ENCODE measurements at places on chromosomes 6 and 20.
A peak's percentile ranks its signal among the peaks of the same experiment; 100 is the strongest.

DNA sequence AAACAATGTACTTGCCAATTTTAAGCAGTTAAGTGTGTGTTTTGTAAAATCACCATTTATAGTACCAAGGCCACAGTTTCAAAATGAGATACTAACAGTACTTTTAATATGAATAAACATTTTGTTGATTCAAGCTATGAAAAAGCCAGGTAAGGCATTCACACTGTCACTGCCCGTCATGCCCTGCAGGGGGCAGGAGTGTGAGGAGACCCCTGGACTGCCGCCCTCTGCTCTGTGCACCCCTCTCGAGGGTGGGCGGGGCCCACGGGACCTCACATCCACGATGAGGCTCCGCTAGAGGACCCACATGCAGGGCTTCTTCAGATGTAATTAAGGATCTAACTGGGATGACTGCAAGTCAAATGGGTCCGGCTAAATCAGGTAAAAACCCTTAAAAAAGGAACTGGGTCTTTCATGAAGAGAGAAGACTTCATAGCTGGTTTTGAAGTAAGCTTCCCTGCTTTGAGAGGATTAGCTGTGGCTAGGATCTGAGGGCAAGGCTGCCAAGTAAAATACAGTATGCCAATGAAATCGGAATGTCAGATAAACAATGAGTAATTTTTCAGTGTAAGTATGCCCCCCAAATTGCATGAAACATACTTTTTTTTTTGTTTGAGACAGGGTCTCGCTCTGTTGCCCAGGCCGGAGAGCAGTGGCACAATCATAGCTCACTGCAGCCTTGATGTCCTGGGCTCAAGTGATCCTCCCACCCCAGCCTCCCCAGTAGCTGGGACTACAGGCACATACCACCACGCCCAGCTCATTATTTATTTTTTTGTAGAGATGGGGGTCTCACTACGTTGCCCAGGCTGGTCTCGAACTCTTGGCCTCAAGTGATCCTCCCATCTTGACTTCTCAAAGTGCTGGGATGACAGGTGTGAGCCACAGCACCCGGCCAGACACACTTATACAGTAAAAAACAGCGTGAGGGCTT, 18.7 kb downstream of the DIDO1 start:
- no peak for DNase-seq

GRCh38 chr6:131688286-131688685, 12.9 kb downstream of the OR2A4 start:
- peak; percentile 19 for DNase-seq

DNA sequence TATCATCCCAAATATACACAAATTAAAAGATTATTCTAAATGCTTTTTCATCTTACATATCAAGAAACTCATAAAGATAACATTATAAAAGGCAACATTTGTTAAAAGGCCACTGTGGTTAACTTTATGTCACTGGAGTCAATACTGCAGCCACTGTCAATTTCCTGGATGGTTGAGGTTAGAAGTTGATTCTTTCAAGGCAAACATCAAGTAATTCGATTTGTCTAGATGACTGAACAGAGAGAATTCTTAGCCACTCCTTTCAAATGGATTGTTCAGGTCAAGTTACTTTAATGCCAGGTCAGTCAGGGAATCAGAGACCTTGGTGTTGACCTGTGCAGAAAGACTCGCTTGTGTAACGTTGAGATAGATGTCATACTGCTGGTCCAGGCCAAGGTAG, 44.4 kb upstream of the SIM1 start:
- DNase-seq: no peak

DNA sequence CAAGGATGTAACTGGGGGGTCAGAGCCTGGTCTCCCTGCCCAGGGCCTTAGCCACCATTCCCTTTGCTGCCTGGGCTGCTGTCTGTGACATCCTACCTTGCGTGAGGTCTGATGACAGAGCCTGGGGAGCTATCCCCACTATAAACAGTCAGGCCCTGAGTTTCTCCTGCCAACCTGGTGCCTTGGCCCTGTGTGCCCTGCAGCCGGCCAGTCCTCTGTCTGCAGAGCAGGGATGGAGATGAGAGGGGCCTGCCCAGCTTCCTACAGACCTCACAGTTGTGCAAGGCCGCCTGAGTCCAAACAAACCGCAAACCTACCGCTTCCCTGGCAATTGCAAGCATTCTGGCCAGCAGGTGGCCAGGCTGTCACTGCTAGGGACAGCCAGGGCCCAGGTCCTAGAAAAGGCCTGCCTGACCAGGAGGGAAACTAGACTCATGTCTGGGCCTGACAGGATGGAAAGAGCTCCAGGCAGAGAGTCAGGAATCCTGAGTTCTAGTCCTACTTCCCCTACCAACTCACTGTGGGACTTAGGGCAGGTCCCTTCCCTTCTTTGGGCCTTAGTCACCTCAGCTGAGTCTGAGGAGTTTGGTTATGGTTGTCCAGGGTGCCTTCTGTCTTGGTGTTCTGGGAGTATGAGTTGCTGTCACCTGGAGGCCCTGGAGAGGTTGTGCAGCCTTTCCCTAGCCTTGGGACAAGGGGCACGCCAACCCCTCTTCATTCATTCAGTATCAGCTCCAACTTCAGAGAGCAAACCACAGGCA, 86.2 kb downstream of the VEGFA start:
- no peak for DNase-seq

DNA sequence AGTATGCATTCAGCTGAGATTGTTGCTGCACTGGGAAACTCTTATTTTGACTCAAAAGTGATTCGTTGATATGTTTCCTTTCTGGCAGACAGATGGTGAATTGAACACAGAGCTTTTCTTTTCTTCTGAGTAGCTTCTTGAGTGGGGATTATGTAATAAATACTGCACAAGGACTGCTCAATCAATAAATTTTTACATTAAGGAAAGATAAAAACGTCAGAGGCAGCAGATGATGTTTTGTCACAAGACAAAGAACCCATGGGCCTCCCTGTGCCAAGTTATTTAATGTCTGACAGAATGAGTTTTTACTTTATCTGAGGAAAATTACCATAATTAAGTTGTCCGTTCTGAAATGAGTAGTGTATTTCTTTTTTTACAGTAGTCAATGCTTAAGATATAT, 460.3 kb downstream of the UTRN start:
- DNase-seq: no peak

- no peak for DNase-seq
These were observed 29.0 kb upstream of the SRF start for GRCh38 chr6:43142101-43142500.

DNA sequence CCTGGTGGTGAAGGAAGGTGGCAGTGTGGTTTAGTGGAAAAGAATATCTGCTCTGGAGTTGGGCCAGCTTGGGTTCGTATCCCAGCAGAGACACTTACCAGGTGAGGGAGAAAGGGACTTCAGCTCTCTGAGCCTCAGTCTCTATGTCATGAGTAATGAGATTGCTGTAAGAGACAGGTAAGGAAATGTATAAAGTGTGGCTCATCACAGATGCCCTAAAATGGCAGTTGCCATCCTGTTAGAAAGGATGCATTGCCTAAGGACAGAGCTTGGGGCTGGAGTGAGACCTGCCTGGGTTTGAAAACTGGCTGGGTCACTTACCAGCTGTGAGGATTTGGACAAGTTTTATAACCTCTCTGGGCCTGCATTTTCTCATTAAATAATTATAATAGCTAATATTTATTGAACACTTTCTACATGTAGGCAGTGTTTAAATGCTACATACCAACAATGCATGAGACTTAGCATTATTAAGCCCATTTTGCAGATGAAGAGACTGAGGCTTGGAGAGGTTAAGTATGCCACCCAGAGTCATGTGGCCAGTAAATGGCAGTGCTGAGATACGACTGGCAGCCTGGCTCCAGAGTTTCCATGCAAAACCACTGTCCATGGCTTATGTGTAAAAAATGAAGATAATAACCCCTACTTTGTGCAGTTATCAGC, 157.0 kb downstream of the SOBP start:
- DNase-seq: no peak

- no peak for DNase-seq
These were observed 43.5 kb upstream of the SCAF8 start for GRCh38 chr6:154689493-154690255.

GRCh38 chr6:157603971-157604370, 219.1 kb upstream of the SNX9 start:
- no peak for DNase-seq

GRCh38 chr6:7674291-7674690, 51.6 kb upstream of the BMP6 start:
- no peak for DNase-seq

- no peak for DNase-seq
These were observed 167.2 kb downstream of the ARID1B start for GRCh38 chr6:156944412-156944811.

DNA sequence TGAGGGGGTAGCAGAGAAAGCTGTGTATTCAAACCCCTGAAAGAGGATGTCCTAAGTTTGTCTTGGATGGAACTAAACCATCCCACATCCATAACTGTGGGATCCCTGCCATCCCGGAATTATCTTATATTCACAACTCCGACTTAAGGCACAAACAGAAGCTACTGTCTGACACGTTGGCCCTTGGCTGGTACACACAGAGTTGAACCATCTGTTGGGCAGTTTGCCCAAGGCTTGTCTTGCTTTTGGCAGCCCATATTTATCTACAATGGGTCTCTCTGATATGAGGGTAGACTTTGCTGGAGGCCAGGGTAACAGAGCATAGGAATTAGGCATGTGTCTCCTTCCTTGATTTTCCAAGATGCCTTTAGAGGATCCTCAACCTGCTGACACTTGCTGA, 116.6 kb upstream of the PROKR2 start:
- no peak for DNase-seq

DNA sequence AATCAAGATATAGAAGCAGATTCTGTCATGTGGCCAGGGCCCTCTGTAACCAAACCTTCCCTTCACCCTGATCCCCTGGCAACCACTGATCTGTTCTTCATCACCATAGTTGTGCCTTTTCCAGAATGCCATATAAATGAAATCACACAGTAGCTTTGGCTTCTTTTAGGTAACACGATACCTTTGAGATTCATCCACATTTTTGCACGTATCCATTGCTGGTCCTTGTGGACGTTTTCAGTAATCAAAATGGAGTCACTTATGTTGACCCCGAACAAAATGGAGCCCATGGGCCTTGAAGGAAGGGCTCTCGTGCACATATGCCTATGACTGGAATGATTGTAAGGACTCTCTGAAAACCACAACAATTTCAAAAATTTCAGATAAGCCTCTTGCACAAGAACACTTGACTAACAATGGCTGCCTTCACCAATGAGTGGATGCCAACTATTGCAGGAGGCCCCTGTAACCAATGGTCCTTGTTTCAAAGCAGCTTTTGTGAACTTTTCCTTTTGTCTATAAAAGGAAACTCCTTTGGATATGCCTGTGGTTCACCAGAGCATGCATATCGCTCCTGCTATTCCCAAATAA, 84.3 kb upstream of the RALY start:
- no peak for DNase-seq

DNA sequence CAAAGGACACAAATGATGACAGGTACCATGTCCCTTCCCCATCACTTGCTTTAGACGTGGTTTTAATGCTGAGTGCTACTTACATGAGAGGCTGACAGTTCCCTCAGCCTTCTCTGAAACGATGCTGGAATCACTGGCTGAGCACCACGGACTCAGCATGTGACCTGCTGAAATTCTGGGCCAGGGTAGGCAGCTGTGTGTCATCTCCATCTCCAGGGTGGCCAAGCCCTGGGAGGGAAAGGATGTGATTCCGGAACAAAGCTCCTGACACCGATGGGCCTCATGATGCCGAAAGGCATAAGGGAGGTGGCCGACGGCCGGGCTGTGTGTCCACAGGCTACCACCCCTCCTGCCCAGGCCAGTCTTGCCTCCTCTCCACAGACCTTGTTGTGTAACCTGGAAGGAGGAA, 184.3 kb upstream of the CST7 start:
- no peak for DNase-seq

DNA sequence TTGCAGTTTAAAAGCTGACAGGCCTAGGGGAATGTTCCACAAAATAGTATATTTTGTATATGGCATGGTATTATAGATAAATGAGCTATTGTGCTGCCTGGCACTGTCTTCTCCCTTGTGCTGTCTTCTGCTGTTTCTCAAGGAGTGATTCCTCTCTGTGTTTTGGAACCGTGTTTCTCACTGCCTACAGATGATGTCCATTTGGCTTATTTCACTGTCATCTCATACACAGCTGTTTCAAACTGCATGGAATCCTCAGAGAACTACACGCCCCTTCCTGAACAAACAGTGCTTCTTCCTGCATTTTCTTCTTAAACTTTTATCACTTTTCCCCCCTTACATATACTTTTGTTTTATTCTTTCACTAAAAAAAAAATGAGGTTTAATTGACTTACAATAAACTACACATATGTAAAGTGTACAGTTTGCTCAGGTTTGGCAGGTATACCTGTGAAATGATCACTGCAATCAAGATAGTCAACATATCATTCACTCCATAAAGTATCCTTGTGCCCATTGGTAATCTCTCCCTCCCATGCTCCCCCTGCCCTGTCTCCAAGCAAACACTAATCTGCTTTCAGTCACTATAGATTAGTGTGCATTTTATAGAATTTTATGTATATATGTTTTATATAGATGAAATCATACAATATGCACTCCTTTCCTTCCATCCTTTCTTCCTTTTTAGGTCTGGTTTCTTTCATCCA, 43.0 kb downstream of the CBFA2T2 start:
- no peak for DNase-seq

DNA sequence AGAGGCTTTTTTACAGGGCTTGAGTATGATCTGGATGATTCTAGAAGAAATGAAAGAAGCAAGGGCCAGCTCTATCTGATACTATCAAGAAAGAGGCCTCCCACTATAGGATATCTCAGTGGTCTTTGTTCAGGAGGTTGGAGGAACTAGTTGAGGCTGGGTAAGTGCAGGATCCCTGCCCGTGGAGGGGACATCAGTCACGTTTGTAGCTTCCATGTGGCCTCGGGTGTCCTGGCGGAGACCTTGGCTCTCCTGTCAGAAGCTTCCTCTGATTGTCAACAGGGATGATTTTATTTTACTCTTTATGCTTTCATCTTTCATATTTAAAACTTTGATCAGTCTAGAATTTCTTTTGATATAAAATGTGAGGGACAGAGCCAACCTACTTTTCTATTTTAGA, 86.6 kb downstream of the PHACTR3 start:
- DNase-seq: no peak

DNA sequence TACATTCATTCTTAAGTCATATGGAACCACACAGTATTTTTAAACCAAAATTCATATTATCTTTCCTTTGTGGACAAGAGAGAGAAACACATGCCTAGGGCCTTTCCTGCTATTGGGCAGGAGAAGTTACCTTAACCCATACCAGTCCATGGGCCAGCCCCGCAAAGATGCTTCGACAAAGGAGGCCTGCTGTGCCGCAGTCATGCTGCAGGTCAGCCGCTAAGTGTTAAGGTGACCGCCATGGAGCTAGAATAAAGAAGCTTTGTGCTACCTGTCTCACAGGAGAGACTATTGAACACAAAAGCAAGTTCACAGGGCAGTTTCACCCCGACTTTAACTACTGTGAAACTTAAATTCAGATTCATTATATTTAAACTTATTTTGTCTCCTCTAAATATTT, 62.3 kb upstream of the TMEM181 start:
- DNase-seq: no peak

GRCh38 chr6:3635482-3635881, 116.0 kb downstream of the PXDC1 start:
- no peak for DNase-seq

- DNase-seq: no peak
These were observed 96.3 kb downstream of the FHL5 start for GRCh38 chr6:96659084-96659845.

- DNase-seq: no peak
These were observed 350.9 kb upstream of the NRSN1 start for GRCh38 chr6:23775127-23775526.

- DNase-seq: no peak
These were observed 51.8 kb upstream of the SLCO4A1 start for GRCh38 chr20:62590309-62591121.

GRCh38 chr20:46174469-46175126, 56.5 kb downstream of the CD40 start:
- DNase-seq: peak; percentile 46

- DNase-seq: no peak
These were observed 825 bp upstream of the FAM135A start for GRCh38 chr6:70412252-70413113.

Data from T-helper 2 cell treated with Interferon-gamma antibody and Interleukin-4, amounts not matched to agents 5 μg/mL and 100 μg/mL, for 36 hours (primary cell).